NAMALWA (cell line): ENCODE measurements at places on chromosomes 5 and 9.

DNA sequence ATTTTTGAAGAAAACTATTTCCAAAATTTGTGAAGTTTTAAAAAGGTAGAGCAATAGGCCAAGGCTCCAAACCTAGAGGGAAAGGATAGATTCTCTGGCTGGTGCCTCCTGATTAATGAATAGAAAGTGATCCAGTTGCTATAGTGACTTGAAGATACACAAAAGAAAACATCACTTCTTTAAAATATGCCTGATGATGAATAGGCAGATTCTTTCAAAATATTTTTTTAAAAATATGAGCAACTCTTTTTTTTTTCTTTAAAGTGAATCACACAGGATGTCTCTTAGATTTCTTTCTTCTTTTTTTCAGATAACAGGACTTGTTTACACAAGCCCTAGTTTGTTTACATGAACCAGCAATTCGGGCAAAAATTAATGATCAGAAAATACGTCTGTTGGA lies 124.4 kb downstream of the RFK start:
- no peak for DNase-seq

GRCh38 chr9:98222885-98223691 lies 30.7 kb upstream of the CORO2A start:
- DNase-seq = no peak

DNA sequence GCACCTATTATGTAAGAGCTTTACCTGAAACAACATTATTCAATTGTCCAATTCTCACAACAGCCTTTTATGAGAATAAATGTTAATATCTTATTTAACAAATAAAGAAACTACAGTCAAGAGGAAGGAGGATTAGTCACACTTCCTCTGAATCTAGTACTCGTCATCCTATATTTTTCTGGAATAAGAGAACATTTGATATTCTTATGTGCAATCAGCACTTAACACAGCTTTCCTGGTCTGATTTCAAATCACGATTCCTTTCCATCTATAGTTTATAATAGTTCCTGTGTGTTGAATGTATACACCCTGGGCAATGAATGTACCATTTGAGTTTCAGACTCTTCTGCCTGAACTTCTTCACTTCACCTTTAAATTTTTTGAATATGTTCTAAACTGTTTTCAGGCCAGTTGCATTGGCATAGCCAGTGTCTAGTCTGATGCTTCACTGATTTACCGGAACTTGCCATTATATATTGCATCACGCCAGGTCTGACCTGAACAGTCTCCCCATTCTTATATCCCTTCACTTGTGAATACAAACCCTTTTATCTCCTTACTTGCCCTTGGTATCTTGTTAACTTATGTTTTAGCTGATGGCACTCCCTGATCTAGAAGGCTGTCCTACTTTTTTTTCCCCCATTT lies 698.3 kb downstream of the MAT2B start:
- no peak for DNase-seq

- no peak for DNase-seq
These were observed 182.7 kb downstream of the TAF11L14 start for GRCh38 chr5:17816944-17817343.

DNA sequence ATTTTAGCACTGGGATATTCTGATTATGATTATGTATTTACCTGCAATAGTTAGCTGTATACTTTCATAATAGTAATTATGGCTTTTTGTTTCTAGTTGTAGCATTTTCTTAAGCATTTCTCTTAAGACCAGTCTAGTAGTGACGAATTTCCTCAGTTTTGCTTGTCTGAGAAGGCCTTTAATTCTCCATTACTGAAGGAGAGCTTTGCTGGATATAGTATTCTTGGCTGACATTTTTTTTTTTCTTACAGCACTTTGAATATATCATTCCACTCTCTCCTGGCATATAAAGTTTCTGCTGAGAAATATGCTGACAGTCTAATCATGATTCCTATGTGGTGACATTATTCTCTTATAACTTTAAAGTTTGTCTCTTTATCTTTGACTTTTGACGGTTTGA lies 181.1 kb upstream of the DMRTA1 start:
- DNase-seq = no peak

- no peak for DNase-seq
These were observed 153 bp downstream of the ADAMTS2 start for GRCh38 chr5:179345183-179345432.

DNA sequence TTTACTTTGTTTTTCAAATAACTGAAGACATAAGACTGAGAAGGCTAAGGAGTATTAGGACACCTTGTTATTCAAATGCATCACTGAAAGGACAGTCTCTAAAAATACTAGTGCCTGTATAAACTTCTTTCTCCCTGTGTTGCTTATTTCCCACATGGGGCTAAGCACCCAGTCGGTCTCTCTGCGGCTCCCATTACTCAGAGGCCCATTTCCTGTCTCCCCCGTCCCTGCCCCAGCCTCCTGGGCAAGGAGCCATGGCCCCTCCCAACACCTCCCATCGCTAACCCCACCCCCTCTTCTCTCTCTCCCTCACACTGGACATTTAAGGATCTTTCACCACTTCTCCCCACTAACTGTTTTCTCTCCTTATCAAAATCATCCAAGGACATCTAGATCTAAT lies 81.9 kb downstream of the EBF1 start:
- no peak for DNase-seq

GRCh38 chr5:17019324-17019723 lies 83.2 kb upstream of the MYO10 start:
- no peak for DNase-seq

GRCh38 chr5:176959051-176959450 lies 47.5 kb downstream of the UIMC1 start:
- DNase-seq = peak; percentile 71

DNA sequence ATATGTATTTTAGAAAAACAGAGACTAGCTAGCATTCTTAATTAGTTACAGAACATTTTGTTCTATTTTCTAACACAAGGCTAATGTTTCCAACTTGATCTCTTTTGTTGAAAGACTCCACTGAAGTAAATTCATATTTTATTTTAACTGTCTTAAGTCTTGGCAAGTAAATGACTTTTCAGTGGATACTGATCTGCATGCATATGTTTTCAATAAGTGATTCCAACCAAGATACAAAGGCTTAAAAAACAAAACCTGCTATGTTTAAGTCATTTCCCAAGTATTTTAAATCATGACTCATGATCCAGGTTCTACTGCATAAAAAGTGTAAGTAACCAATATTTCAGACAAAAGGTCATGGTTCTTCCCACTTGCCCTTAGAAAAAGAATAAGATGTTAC lies 5.7 kb downstream of the CDO1 start:
- no peak for DNase-seq

DNA sequence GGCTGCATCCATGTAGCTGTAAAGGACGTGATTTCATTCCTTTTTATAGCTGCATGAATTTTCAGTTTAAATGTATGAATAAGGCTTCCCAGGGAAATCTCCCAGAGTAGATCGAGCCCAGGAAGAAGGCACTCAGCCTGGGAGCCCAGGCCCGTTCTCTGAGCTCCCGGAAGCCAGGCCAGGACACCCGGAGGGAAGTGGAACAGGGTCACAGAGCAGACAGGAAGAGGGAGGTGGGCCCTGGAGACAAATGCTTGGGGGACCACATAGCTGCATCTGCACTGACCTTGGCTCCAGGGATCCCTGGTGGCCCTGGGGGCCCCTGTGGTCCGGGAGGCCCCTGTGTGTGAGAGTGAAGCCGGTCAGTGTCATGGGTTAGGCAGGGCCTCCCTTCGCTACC lies 19.7 kb upstream of the PHYKPL start:
- no peak for DNase-seq

DNA sequence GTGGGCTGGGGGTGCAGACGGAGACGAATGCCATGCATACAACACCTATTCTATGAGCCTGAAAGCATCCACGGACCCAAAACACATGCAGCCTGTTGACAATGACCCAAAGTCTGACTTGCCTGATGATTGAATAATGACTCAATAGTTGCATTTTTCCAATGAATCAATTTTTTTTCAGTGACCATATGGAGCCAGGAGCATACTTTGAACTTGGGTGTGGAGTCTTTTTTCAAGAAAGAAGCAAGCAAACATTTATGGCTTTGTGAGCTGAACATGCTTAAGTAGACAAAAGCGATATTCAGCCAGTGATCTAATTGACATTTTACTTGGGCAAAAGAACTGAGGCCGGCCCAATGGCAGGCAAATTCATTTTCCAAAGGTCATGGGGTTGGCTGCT lies 283.9 kb upstream of the PANK3 start:
- DNase-seq = no peak
